ENCODE measurements at places on chromosomes 13 and 19.

DNA sequence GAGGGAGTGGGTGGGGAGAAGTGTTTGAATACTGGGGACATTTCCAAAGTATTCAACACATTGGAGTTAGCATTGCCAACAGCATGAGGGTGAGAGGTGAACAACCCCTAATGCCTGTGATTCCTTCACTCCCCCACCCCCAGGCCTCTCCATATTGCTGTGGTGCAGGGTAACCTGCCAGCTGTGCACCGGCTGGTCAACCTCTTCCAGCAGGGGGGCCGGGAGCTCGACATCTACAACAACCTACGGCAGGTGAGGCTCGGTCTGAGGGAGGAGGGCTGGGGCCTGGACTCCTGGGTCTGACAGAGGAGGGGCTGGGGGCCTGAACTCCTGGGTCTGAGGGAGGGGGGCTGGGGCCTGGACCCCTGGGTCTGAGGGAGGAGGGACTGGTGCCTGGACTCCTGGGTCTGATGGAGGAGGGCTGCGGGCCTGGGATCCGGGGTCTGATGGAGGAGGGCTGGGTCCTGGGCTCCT is 7.6 kb downstream of the BCL3 start:
- no peak for DNase-seq

DNA sequence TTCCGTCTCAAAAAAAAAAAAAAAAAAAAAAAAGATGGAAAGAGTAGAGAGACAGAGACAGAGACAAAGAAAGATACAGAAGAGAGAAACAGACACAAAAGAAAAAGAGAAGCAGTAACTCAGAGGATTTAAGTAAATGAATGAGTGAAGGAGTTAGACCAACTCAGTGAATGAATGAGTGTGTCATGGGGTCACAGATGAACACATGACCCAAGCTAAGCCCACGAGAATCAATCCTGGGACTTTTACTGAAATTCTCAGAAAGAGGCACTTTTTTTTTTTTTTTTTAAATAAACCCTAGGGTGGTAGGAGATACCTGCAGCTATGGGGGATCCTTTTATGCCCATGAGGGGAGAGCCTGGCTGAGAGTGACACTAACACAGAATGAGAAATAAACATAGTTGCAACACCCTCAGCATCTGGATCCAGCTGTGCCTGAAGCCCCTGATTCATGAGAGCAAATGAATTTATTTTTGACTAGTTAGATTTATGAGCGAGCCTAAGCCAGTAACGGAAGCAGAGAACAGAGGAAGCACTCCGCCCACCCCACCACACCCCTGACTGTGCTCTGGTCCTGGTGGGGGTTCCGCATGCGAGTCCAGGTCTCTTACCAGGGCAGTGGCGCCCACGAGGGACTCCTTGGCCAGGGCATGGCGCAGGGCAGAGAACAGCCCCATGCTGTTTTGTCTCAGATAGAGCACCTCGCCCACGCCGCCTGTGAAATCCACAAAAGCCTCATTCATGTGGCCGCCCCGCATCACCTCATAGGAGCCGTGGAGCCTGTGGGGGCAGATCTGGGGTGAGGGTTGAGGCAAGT is 4.6 kb downstream of the CAPN12 start:
- no peak for DNase-seq

GRCh38 chr13:111914241-111915103 is 152.5 kb upstream of the SOX1 start:
- DNase-seq = no peak

- DNase-seq = no peak
These were observed 34.1 kb downstream of the STK24 start for GRCh38 chr13:98542568-98543377.

DNA sequence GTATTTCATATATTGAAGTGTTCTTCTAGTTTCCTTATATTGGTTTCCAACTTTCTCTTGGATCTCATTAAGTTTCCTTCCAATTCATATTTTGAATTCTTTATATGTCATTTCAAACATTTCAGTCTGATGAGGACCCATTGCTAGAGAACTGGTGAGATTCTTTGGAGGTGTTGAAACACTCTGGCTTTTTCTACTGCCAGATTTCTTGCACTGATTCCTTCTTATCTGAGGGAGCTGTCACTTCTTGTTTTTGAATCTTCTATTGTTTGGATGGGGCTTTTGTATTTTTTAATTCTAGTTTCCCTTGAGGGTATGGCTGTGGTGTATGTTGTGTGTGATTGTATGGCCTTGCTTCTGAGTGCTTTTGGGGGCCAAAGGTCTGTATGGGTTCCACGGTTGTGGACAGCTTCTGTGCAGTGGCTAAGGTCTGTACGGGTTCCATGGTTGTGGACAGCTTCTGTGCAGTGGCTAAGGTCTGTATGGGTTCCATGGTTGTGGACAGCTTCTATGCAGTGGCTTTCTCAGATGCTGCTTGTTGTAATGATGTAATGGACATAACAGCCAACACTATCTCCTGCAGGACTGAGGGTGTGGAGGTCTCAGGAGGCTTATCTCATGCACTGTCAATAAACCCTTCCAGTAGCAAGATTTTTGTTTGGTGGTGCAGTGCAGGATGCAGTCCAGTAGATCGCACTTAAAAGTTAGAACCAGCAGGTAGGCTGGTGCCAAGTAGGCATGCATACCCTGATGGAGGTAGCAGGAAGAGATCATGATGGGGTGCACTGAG is 36.8 kb downstream of the ACSBG2 start:
- DNase-seq = no peak

DNA sequence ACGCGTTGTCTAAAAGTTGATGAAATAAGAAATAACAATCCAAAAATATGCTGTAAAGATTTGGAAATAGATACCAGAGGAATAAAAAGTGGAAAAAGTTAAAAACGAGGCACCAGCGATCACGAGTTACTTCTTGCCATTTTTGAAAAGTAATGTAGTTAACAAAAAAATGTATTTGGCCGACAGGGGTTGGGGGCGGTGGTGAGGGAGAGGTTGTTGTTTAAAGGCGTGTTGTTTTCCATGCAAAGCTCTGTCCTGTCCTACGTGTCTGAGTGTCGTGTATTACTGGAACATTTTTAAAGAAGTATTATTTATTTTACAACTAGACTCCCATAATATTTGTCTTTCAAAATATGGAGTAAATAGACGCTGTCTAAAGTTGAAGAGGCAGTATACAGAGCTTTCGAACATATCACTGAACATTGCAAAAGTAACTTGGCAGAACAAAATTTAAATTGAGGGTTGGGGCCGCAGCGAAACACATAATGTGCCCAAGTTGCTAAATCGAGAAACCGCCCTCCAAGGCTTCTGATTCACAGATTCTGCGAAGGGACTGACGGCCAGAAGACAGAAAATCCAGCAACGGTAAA is 823 bp downstream of the FBXO17 start:
- no peak for DNase-seq

- no peak for DNase-seq
These were observed 5.8 kb downstream of the RAB20 start for GRCh38 chr13:110555601-110556223.

DNA sequence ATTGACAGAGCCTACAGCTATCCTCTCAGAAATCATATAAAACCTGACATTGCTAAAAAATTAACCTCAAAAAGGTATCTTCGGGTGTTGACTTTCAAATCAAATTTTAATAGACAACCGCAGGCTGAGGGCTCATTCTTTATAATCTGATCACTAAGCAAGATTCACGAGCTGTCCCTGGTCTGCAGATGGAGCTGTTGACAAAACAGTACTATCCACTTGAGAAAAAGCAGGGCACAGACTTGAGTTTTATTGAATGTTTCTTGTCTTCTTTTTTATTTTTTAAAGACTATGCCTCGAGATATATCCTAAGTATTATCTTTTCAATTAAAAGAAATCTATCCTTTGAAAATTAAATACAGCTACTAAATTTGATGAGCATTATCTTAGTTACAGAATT is 540.5 kb downstream of the PCDH9 start:
- DNase-seq = no peak

GRCh38 chr13:65762012-65762411 is 1468.1 kb downstream of the PCDH9 start:
- DNase-seq = no peak

- no peak for DNase-seq
These were observed 15.5 kb upstream of the ZNF112 start for GRCh38 chr19:44371815-44372480.

DNA sequence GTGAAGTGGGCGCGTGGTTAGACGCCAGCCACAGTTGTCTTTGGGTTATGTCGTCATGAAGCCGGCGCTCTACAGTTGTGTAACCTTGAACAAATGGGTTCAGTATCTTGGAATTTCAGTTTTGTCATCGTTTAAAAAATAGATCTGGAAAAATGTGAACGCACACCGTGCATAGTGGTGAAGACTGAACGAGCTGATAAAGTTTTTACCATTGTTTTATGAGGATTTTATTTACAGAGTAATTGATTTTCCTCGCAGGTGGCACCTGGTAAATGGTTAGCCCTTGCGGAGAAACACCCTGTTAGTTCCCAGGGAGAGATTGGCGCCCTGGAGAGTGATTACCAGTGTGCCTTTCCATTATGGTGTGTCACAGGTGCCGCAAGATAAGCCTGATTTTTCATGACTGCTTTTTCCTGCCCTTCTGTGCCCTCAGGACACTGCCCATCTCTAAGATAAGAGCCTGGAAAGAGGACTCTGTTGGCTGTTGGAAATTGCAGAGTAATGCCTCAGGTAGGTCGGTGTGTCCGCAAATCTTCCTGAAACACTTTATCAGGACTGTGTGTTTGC is 577 bp downstream of the ZNF181 start:
- DNase-seq = no peak

DNA sequence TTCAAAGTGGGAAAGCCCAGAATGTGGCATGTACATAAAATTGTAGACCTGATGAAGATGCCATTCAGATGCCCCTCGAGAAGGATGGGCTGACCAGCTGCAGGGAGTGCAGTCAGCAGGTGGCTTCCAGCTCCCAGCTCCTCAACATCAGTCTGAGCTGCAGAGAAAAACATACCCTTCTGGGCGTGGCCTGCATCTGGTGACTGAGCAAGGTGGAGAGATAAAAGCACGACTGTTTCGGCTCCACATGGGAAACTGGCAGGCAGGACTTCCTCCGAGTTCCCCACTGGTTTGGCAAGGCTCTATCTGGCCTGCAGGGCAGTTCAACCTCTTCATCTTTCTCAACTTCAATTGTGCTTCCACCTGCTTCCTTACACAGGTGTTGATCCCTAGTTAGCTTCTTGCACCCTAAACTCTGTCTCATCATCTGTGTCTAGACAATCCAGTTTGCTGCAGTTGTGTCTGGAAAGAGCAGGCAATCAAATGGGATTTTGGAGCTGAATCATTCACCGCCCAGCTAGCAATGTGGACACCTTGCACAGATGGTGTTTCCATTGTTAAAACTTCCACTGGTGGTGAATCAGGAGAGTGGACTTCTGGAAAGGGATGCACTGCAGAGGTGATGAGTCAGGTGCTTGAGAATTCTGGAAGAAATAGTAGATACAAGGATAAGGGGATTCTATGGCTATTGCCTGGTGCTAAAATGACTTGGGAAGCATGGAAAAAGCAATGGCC is 56.8 kb downstream of the POLR1D start:
- DNase-seq = no peak

GRCh38 chr13:79352107-79352506 is 53.9 kb downstream of the RBM26 start:
- DNase-seq = no peak

DNA sequence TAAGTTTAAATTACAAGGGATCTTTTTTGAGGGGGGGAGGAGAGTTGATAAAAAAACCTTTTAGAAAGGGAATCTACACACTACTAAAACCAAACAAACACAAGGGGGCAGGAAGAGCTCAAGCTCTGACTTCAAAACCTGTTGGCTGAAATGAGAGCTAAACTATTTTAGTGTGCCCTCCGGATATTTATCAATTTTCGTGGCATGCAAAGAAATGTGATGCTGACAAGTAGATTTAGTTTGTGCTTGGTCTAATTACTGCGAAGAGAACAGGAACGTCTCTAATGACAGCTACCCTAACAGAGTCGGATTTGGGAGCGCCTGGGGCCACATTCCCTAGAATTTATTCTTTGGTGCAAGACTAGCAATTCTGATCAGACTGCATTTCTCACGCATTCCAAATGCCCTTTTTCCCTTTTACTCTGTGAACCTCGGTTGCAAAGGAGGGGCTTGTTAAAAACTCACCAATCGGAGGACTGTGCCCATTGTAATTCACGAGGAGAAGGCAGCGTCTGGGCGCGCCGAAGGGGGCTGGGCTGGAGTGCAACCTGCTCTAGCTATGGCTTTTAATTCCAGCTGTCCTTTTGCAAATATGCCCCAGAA is 802 bp upstream of the FREM2 start:
- DNase-seq = no peak

DNA sequence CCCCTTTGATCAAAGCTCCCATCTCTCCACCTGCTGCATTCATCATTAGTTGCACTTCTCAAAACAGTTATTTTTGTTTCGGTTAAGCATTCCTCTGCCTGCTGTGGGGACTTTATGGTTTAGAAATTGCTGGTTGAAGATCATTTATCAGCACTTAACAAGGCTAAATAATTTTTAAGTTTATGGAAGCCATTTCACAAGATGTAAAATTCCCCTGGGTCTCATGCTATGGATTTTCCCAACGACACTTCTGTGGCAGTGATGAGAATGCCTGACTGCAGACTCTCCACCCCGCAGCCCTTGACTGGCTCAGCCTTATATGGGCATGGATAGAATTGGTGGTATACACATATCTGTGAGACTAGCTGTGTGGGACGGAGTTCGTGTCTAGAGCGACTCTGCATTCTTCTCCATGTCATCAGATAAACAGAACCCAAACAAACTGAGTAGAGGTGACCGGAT is 52.8 kb downstream of the COL4A2 start:
- DNase-seq = no peak

- DNase-seq = peak; percentile 71
These were observed at the start of gene ARID3A for GRCh38 chr19:925526-926322. Gene ARID3A, plus strand, starts transcription at chr19:926035. Its CDS starts 3,494 bp downstream, at chr19:929529.

DNA sequence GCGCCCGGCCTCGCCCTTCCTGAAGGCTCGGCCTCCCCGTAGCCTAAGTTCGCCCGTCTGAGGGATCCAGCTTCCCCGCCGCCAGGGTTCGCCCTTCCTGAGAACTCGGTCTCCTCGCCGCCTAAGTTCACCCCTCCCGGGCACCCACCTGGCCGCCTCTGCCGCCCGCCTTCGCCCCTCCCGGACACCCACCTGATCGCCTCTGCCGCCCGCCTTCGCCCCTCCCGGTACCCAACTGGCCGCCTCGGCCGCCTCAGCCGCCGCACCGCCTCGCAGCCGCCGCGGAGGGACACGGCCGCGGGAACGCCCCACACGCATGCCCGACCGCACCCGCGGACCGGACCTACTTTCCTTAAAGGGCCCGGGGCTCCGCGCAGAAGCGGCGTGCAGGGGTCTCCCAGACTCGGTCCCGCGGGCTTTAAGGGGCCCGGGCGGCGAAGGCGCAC is at the start of gene MOB3A:
MOB3A (minus strand) TSS at position 293 of the 446 bp plus-strand sequence. CDS start 17,766 bp downstream, outside the sequence.
- DNase-seq = peak; percentile 89

DNA sequence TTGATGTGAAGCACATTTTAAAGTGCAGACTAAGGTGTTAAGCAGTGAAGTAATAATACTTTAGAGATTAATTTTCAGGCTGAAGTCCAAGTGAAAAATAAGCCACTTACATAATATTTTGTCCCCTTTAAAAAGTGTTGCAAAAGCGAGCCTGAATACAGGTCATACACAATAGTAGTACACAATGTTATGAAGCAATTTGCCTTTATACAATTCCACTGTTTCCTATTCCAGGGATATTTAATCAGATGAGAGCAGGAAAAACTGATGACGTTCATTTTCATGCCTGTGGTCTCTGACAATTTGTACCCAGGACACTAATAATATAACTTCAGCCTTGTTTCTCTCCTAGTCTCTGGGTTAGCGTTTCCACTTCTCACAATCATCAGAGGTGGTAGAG is 916.7 kb downstream of the PCDH9 start:
- no peak for DNase-seq

GRCh38 chr19:5349041-5349440 is 8.4 kb upstream of the PTPRS start:
- DNase-seq = no peak

Data from activated CD4-positive, alpha-beta T cell treated with anti-CD3 and anti-CD28 coated beads for 4 hours (primary cell).